ENCODE measurements at places on chromosomes 13 and 19. TPM values are rescaled to one million over a fixed set of nuclear protein-coding genes. Genes with fewer than 3 reads are reported as not detected.

DNA sequence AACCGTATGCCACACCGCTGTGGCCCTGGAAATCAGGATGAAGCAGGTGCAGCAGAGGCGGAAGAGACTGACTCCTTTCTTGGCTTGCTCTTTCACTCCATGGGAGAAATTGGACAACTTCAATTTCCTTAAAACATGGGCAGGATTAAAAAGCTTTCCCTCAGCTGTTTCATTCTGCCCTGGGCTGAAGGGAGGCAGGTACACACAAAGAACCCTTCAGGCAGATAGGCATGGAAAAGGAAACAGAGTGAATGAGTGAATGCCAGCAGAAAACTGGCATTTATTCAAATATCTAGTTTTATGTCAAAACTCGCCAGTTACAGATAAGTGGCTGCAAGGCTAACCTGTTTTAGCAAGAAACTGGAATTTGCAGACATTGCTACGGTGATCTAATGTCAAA lies 71.0 kb upstream of the SLC15A1 start:
- DNase-seq = no peak

- no peak for DNase-seq
Observed at GRCh38 chr13:32267836-32268439, 47.2 kb downstream of the ZAR1L start.

DNA sequence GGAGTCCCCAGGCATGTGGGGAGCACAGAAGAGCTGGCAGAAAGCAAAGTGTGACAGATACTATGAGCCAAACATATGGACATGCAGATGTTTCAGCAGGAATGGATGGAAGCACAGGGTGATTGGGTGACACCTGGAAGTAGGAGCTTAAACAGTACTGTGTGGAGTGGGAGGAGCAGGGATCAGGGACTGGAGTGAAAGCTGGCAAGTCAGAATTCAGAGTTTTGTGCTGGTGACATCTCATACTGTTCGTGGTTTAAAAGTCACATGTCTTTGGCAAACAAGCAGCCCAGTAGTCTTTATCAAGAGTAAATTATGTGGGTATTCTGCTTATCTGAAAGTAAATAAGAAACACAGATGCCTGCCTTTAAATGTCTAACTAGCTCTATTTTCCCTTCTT lies 408.2 kb downstream of the COG6 start:
- no peak for DNase-seq

DNA sequence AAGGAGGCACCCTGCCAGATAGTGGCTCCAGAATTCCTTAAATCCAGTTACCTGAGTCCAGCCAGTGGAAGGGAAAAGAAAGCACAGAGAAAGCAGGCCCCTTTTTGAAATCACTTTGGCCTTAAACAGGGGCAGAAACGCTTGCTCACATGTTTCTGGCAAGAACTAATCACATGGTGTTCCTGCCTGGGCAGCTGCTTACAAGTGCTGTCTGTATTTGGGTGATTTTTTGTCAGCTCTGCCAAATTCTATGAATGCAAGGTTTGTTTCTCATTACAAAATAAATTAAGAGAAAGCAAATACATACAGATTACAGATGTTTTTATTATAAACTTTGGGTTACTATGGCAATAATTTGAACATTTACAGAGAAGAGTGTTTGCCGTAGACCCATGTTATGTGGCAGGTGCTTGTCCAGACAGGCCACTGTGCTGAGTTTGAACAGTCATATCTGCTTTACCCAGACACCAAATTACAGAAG lies 1237.8 kb downstream of the SLITRK5 start:
- no peak for DNase-seq

- no peak for DNase-seq
Observed at GRCh38 chr13:23434491-23434890, 989 bp upstream of the SACS start.

GRCh38 chr19:5349041-5349440 lies 8.4 kb upstream of the PTPRS start:
- DNase-seq = no peak

- DNase-seq = no peak
Observed at GRCh38 chr19:49247676-49248075, 77.3 kb downstream of the SLC6A16 start.

- no peak for DNase-seq
Observed at GRCh38 chr13:33697926-33698325, 120.0 kb upstream of the RFC3 start.

GRCh38 chr19:35740108-35740422 lies 2.2 kb downstream of the IGFLR1 start:
- no peak for DNase-seq

GRCh38 chr19:28349604-28350003 lies 863.3 kb downstream of the UQCRFS1 start:
- DNase-seq = no peak

DNA sequence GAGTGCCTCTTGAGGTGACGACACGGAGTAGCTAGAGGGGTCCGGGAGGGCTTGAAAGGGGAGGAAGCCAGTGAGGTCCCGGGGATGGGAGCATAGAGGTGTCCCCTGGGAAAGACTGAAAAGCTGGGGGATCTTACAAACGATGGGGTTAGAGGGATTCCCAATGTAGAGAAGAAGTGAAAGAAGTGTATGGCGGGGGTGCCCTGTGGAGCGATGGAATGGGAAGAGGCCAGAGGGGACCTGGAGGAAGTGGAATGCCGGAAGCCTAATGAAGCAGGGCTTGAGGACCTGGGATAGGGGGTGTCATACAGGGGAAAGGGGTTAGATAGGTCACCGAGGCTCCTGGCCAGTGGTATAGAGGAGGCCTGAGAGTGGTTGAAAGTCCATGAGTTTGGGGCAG lies 580 bp downstream of the AP2A1 start:
- DNase-seq = no peak

DNA sequence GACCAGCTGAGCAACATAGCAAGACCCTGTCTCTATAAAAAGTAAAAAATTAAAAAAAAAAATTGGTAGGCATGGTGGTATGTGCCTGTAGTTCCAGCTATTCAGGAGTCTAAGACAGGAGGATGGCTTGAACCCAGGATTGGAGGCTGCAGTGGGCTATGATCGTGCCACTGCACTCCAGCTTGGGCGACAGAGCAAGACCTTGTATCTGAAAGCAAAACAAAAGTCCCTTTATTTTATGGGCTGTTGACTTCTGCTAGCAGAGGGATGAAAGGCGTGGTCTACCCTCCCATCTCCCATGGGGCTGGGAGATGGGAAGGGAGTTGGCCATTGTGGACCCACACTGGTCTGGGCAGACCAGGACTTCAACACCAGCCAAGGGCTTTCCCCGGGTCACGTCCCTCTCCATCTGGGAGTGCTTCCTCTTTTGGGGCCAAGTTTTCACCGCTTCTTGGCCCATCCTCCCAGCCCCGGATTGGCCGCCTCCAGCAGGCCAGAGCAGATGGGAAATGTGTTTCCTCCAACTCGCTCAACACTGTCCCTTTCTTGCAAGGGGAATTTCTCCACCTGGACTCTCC lies 2.2 kb upstream of the TNFSF9 start:
- no peak for DNase-seq

Gene SELENOV
- total RNA-seq = 0.42 TPM

Gene CYP2A7
- total RNA-seq = not detected

Gene ZFP28
- 6.6 TPM for total RNA-seq

Gene MYO9B
- total RNA-seq = 69.4 TPM

Gene NKG7
- not detected for total RNA-seq

Gene ZNF135
- total RNA-seq = 4.6 TPM

Gene HSPB6
- total RNA-seq = 0.82 TPM

Gene DEDD2
- total RNA-seq = 42.9 TPM

Gene COX7A1
- total RNA-seq = 1.0 TPM

Gene SMIM17
- total RNA-seq = 0.46 TPM

Gene IGFL4
- not detected for total RNA-seq

Gene KISS1R
- not detected for total RNA-seq

Data from kidney epithelial cell (primary cell).